ENCODE measurements at places on chromosomes 13 and 19.

DNA sequence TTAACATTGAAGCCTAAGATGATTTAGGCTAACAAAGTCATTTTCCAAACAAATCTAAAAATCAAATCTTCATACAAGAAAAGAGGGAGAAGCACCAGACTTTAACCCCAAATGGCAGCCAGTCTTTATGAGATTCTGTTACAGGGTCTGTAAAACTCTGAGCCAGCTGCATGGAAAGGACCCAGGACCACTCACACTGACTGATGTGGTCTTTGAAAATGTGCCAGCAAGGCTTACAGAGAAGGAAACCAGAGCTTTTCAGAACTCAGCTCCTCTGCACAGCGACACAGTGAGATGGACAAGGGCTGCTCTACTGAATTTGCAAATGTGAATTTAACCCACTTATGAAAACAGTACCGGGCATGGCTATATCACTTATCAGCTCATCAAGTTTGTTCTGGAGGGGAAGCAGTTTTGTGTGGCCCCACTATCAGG lies 98.8 kb upstream of the SERP2 start:
- no peak for DNase-seq

- DNase-seq, result no peak
Measured at GRCh38 chr19:12947702-12948611, 2.3 kb downstream of the RAD23A start.

- no peak for DNase-seq
Measured at GRCh38 chr13:40485611-40486517, 180.6 kb downstream of the FOXO1 start.

GRCh38 chr13:113052971-113053370 lies 52.6 kb upstream of the F7 start:
- no peak for DNase-seq

- no peak for DNase-seq
Measured at GRCh38 chr19:30689474-30689873, 317.3 kb downstream of the ZNF536 start.

DNA sequence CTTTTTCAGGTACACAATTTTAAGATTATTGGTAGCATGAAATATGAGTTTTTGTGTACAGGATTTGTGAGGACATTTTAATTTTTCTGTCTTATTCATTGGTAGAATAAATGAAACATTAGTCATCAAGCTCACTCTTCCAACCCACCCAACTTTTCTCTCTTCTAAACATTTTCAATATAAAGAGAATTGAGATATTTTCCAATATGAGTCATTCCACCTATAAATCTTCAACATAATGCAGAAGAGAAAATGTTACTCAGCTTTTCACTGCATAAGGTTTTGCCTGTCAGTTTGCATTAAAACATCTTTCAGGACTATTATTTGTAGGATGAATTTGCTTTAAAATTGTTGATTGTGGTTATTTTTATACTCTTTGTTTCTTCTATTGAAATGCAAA lies 330.7 kb downstream of the PCDH20 start:
- DNase-seq, result no peak

- DNase-seq, result no peak
Measured at GRCh38 chr13:46146898-46147297, 35.1 kb downstream of the LCP1 start.

DNA sequence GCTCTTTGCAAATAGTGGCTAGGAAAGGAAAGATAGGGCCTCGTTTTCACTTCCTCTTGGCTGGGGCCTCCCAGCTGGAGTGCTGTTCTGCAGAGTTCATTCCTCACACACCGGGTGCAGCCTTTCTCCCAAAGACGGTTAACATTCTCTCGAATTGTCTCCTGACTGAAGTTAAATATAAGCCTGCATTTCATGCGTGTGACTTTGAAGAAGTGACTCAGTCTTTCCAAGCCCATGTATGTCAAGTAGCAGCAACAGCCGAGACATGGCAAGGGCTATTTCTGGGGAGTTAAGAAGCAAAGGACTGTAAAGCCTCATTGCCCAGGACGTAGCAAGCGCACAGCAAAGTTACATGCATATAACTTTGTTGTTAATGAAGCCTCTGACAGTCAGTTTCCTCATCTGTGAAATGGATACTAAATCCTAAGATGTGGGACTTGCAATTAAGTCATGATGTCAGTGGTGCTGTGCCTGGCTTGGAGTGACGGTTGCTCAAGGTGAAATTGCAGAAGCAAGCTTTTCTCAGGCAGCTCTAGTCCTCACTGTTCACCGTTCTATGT lies 502.4 kb downstream of the MYO16 start:
- no peak for DNase-seq

DNA sequence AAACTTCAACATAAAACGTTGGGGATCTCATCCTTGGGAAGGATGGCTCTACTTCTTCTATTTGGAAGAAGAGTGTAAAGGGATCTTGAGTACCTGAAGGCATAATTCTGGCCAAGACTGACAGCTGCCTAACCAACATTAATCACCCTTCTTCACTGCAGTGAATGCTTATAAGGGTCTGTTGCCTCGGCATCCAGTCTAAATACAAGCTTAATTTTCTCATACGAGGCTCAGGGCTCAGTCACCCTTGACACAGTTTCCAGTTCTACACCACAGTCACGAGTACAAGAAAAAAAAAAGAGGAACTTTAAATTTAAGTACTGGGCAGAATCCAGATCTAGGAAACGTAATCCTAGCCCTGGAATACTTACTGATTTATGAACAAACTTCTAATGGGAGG lies 9.0 kb downstream of the FPR3 start:
- DNase-seq, result no peak

DNA sequence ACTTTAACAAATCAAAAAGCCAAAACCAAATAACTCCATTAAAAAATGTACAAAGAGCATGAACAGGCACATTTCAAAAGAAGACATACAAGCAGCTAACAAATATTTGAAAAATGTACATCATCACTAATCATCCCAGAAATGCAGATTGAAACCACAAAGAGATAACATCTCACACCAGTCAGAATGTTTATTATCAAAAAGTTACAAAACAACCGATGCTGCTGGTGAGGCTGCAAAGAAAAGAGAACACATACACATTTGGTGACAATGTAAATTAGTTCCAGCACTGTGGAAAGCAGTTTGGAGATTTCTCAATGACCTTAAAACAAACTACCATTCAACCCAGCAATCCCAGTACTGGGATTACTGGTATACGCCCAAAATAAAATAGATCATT lies 756.0 kb upstream of the PCDH20 start:
- DNase-seq, result no peak

DNA sequence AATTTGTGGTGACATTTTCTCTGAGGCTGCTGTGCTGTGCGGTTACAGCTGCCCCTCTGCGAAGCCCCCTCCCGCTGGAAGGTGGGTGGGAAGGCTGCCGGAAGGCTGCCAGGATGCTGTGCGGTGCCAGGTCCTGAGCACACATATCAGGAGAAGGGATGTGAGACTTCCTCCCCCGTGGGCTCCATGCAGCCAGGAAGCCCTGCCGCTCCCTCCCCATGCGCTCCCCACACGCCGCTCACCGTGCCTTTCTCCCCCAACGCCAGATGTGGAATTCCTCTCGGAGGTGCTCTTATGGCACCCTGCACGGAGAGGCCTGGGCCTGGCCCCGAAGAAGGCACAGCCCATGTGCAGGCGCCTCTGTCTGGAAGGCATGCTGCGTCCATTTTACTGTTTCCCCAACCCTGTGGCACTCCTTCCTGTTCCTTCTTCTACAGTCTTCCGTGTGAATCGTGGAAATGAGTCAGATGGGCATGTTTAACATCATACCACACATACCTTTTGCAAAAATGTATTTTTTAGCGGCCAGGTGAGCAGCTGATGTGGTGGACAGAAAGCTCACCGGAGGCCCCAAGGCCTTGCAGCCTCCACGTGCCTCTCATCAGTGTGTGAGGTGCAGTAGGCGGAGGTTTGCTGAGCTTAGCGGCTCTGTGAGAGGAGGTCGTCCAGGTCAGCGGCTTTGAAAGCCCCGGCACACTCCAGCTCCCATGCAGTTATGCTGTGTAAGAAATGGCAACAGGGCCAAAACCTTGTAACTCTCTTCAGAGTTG lies 88.0 kb downstream of the ATP11A start:
- DNase-seq, result no peak

GRCh38 chr13:41470196-41470595 lies 12.8 kb downstream of the RGCC start:
- no peak for DNase-seq

DNA sequence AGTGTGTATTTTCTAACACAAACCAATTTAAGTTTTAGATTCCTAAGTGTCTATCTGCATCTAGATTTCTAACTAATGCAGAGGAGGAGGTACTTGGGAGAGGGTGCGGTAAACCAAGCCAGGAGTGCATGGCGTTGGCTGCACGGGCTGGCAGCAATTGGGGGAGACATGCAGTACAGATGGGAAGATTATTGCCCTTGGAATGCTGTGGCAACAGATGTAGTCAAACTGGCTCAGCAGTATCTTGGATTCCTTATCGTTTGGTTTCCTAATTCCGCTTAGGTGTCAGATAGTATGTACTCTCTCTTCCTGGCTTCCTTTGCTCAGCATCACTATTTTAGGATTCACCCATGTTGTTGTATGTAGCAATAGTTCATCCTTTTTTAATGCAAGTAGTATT lies 29.4 kb upstream of the STK24 start:
- DNase-seq, result no peak

DNA sequence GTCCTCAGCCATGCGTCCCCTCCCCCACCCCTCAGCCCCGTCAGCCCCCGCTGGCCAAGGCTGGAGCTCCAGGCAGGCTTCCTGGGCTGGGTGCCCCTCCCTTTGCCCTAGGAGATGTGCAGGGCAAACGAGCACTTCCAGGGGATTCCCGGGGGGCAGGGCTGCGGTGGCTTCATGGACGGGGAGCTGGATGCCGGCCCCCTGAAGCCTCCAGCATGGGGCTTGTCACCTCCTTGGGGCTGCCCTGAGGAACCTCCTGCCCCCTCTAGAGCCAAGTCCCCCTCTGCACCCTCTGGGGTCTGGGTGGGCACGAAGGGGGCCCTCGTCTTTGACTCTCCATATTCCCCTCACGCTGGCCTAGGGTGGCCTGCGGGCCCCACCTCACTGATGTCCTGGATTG lies 25.4 kb upstream of the SLC7A10 start:
- DNase-seq, result no peak

- DNase-seq, result no peak
Measured at GRCh38 chr13:83184819-83185218, 697.5 kb downstream of the SLITRK1 start.

DNA sequence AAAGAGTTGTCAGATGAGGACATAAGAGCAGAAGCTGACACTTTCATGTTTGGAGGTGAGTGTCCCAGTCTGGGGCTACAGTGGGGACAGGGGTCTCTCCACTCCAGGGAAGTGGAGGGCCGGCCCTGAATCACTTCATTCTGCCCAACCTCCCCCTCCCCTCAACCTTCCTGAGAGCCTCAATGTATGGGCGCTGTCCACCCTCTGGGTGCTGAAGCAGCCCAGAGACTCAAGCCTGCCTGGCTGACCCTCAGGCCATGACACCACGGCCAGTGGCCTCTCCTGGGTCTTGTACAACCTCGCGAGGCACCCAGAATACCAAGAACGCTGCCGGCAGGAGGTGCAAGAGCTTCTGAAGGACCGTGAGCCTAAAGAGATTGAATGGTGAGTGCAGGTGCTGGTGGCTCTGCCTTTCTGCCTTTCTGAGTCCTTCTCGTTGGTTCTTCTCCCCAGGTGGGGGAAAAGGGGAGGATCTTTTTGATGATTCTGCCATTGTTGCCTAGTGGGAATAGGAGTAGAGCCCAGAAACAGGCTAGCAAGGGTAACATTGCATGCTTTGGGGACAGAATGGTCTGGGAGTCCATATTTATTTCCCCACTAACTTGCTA lies 8.8 kb downstream of the CYP4F8 start:
- no peak for DNase-seq

GRCh38 chr13:37209621-37210580 lies 104.4 kb upstream of the CSNK1A1L start:
- DNase-seq, result no peak

DNA sequence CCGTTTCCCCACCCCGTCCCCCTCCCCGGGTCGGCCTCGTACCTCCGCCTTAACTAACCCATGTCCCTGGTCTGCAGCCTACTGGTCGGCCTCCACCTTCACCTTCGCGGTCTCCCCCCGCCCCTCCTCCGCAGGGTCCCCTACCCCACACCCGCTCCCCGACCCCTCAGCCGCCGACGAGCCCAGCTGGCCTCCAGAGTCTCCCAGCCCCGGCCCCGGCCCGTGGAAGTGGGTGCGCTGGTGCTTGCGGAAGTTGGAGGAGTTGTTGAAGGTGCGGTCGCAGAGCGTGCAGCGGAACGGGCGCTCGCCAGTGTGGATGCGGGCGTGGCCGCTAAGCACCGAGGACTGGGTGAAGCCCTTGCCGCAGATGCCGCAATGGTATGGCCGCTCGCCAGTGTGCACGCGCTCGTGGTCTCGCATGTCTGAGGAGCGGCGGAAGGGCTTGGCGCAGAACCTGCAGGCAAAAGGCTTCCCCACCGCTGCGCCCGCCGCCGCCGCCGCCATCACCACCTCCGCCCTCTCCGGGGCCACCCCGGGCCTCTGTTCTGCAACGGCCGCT lies 2.6 kb downstream of the ZNF784 start:
- DNase-seq, result no peak

GRCh38 chr13:67645874-67646467 lies 415.8 kb upstream of the PCDH9 start:
- no peak for DNase-seq

- no peak for DNase-seq
Measured at GRCh38 chr13:96109125-96109524, 19.2 kb downstream of the HS6ST3 start.

DNA sequence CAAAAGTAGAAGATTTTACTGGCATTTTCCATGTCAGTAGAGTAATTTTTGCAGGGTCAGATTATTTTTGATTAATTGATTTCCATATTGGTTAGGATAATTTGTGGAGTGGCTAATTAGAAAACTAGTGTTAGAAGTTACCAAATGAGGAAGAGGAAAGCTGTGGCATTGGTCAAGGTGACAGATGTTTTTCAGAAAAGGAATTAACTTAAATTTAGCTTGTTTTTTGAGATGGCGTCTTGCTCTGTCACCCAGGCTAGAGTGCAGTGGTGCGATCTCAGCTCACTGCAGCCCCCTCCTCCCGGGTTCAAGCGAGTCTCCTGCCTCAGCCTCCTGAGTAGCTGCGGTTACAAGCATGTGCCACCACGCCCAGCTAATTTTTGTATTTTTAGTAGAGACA lies 28.8 kb downstream of the LSM14A start:
- DNase-seq, result no peak

DNA sequence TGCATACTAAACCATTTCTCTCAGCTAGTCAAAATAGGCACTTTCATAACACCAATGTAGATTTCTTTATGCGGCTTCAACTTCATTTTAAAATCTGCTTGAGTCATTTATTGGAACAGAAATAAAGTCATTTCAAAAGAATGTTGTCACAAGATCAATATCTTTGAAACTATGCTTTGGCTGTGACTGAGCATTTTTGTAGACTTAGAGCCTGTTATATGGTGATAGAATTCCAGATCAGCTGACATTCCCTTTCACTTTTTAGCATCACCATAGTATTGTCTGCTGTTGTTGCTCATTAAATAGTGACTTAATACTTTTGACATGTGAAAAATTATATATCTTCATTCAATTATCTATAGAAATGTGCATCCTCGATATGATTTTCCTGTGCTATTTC lies 279.2 kb upstream of the PRR20A start:
- DNase-seq, result peak; percentile 1

- no peak for DNase-seq
Measured at GRCh38 chr13:30241532-30241931, 65.8 kb downstream of the KATNAL1 start.
